ENCODE measurements at places on chromosomes 4 and X. TPM values are rescaled to one million over a fixed set of nuclear protein-coding genes. Genes with fewer than 3 reads are reported as not detected.

The EMCN gene
- not detected for total RNA-seq

The GPR119 gene
- total RNA-seq, result not detected

The TASL gene
- total RNA-seq, result not detected

The PLK4 gene
- 11.5 TPM for total RNA-seq

The ARAP2 gene
- total RNA-seq, result 1.4 TPM

The GUCY1B1 gene
- 3.7 TPM for total RNA-seq

The GPRIN3 gene
- 0.35 TPM for total RNA-seq

The CFP gene
- total RNA-seq, result not detected

The ZAR1 gene
- total RNA-seq, result not detected

The RASGEF1B gene
- total RNA-seq, result not detected

The PNMA3 gene
- total RNA-seq, result not detected

The SOD3 gene
- 1.4 TPM for total RNA-seq

The LIAS gene
- total RNA-seq, result 14.4 TPM

Data from myometrial cell (primary cell).